ENCODE measurements at places on chromosomes 13 and 19.

- no peak for DNase-seq
Measured at GRCh38 chr13:85665286-85665685, 133.9 kb downstream of the SLITRK6 start.

DNA sequence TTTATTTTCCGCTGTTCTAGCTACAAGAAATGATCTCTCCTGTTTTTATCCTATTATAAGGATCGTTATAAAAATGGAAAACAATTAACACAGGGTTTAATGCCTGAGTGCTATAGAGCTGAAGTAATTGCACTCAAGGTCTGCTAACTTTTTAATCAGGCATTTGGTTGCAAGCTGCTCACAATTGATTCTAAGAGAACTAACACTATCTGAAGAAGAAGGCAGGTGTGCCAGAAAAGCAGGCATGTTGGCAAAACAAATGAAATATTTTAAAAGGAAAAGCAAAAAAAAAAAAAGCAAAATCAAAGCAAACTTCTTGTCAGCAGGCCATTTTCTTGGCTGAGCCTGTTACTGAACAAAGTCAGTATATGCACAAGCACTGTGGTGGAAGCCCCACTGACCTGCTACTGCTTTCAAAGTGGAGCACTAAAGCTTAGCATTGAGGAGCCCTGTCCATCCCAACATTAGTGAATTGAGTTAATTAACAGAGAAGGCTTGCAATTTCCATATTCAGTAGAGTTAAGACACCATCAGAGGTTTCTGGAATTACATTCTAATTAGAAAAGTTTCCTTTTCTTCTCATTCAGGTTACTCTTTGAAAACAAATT lies 574.2 kb downstream of the PCDH9 start:
- no peak for DNase-seq

- no peak for DNase-seq
Measured at GRCh38 chr19:30204721-30205120, 167.5 kb upstream of the ZNF536 start.

DNA sequence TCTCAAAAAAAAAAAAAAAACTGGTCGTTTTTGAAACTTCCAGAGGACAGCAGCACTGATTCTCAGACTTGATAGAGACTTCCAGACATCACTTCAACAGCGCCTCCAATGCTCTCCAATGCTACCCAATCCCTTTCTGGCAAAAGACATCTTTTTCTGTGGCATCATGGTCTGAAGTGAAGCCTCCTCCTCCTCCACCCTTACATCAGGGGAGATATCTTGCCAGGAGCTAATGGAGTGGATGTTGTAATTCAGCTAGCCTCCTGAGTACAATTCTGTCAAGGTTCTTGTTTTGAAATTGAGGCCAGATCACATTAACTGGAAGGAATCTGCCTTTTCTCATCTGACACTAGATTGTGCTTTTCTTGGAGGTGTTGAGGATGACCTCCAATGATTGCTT lies 24.2 kb downstream of the FXYD5 start:
- DNase-seq = no peak

DNA sequence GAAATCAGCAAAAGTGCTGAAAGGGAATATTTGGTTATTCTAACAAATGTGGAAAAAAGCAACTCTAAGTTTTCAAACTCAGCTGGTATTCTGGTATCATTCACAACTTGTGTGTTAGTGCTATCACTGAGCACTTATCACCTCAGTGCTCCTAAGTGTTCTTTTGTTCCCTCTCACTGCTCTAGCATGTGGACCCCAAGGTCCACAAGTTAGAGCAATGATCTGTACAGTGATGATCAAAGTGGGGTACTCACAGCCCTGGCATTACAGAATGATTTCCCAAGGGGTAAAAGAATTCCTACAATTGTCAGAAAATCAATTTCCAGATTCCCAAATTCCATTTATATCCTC lies 575.0 kb downstream of the DIAPH3 start:
- DNase-seq = no peak

GRCh38 chr19:34712395-34713261 lies 21.4 kb upstream of the ZNF181 start:
- peak; percentile 78 for DNase-seq

DNA sequence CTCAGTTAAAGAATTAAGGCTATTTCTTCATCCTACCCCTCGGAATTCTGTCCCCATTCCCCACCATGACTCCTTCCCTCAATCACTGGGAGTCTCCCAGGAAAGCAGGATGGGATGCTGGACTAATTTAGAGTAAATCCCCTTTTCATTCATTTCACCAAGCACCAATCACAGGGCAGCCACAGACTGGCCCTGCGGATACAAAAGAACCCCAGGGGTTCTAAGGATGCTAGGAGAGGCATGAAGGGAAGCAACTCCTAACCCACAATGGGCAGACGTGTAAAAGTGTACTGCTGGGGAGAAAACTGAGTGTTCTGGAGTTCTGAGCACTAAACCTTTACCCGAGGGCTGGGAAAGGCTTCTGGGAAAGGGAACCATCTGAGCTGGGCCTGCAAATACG lies 3.0 kb downstream of the PEPD start:
- DNase-seq = no peak

GRCh38 chr19:7982651-7983099 lies 22.8 kb downstream of the ELAVL1 start:
- no peak for DNase-seq

GRCh38 chr13:43185226-43185625 lies 161.8 kb downstream of the DNAJC15 start:
- peak; percentile 47 for DNase-seq

GRCh38 chr13:59458908-59459579 lies 704.7 kb downstream of the DIAPH3 start:
- no peak for DNase-seq

- peak; percentile 80 for DNase-seq
Measured at GRCh38 chr19:35206379-35206778, 22.2 kb downstream of the FAM187B start.

- peak; percentile 80 for DNase-seq
Measured at GRCh38 chr19:16066611-16067104, 9.6 kb upstream of the TPM4 start.

DNA sequence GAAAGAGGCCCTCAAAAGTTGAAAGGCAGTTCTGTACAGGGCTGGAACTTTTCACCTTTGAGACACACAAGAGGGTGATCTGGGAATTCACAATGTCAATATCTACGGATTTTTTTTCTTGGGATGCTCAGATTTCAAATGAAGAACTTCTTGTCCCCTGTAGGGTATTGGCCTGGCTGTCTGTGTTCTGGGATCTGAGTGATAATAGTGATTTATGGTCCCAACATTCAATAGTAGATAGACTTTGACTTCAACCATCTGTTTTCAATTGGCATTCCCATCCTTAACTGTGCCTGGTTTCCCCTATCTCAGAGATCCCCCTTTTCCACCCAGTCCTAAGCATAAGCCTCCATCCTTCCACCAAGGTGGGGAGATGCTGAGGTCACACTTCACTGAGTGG lies 274.1 kb downstream of the COG6 start:
- no peak for DNase-seq

- no peak for DNase-seq
Measured at GRCh38 chr13:111640006-111640405, 319.6 kb downstream of the TEX29 start.

DNA sequence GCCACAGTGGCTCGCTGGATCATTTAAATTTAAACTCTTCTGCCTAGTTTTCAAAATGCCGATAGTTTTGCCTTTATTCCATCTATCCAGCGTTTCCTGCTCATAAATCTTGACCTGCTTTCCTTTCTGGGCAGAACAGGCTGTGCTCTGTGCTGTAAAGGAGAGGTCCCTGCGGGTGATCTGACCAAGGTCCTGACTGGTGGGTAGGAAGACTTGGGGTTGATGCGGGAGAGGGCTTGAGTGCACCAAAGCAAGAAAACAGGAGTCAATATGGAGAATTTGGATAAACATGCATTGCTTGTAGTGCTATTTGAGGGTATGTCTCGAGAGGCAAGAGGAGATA lies 533.6 kb downstream of the MYO16 start:
- no peak for DNase-seq

DNA sequence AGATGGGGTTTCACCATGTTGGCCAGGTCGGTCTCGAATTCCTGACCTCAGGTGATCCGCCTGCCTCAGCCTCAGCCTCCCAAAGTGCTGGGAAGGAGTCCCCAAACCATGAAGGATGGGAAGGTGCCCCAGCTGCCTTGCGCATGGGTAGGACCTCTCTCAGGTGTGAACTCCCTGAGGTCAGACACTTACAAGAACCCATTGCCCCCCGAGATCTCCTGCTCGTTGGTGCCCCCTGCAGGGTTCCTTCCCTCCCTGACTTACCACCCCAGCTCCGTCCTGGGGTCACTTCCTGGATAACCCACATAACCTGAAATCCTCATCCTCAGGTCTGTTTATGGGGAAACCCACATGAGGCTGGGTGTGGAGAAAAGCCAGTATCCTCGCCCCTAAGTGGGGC lies 41.7 kb downstream of the UNC13A start:
- no peak for DNase-seq

GRCh38 chr13:40644838-40645604 lies 21.4 kb downstream of the FOXO1 start:
- DNase-seq = no peak

GRCh38 chr13:35411059-35411744 lies 65.3 kb downstream of the MAB21L1 start:
- no peak for DNase-seq

GRCh38 chr13:81089371-81090157 lies 748.6 kb upstream of the SPRY2 start:
- DNase-seq = no peak

DNA sequence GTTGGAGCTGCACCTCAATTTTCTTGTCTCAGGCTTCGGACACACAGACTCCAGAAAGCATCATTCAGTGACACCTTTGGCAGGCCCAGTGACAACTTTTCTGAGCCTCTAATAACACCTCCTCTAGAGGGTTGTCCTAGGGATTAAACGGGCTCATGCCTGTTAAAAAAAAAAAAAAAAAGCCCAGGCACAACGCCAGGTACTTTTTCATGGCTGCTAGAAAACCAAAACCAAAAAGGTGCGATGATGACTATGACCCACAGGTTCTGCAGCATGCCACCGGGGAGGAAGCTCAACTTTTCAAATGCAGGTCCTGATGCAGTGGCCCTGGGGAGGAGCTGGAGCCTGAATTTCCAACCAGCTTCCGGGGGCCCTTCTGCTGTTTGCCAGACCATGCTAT lies 184.2 kb downstream of the ABCC4 start:
- DNase-seq = peak; percentile 39

DNA sequence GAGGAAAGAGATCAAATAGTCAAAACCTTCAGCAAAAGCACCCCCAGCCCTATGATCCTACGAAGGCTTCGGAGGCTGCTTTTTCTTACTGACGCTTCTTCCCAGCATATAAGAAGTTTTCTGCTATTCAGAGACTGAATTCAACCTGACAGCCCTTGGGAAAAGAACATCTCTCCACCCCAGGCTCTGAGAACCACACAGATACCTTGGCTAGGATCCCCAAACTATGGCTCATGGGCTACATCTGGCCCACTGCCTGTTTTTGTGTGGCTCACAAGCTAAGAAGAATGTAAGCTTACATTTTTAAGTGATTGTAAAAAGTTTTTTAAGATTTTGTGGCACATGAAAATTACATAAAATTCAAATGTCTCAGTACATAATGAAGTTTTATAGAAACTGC lies 3.0 kb downstream of the SLC15A1 start:
- DNase-seq = no peak

GRCh38 chr19:42199440-42200115 lies 17.9 kb downstream of the DEDD2 start:
- peak; percentile 89 for DNase-seq

- DNase-seq = no peak
Measured at GRCh38 chr13:51603716-51604115, 19.5 kb downstream of the WDFY2 start.

GRCh38 chr13:24636776-24637175 lies 43.4 kb upstream of the ATP12A start:
- no peak for DNase-seq

- DNase-seq = no peak
Measured at GRCh38 chr13:85586422-85586831, 212.8 kb downstream of the SLITRK6 start.

DNA sequence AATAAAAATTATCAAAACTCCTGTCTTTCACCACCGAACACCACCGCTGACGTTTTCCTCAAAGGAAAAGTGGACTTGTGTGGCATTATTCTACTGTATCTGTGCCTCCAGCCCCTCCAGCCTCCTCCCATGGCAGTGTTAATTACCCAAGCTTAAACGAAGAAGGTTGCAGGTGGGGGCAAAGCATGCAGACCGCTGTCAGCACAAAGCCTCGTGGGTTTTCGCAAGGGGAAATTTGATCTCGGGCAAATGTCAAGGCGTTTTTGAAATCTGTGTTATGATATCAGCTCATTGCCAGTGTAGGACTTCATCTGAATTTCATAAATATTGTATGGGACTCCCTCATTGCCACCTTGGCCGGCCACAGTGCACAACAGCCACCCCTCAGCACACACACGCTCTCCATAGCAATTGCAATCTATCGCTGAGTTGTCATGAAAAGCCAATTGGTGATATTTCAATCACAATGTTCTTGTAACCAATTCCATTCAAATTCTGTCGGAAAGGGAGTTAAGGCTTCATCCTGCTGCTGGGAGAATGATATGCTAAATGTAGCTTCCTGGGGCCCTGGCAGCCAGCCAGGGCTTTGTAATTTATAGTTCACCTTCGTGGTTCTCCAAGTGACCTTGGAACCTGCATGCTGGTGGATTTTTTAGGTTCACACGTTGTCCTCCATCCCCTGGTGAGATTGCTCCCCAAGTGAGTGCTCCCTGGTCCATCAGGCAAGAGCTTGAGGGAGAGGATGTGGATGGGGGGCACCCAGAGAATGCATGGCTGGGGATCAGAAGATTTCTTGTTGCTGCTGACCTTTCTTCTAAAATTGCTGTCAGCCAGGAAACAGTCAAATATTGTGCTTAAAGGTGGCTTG lies 16.6 kb downstream of the CHST8 start:
- no peak for DNase-seq

GRCh38 chr19:47124937-47125668 lies 5.5 kb upstream of the SAE1 start:
- peak; percentile 71 for DNase-seq

- DNase-seq = peak; percentile 92
Measured at GRCh38 chr19:52690369-52691214, 44.3 kb downstream of the ZNF611 start.

GRCh38 chr19:38490861-38491260 lies 57.4 kb downstream of the RYR1 start:
- DNase-seq = no peak

- no peak for DNase-seq
Measured at GRCh38 chr13:113148940-113149503, 9.4 kb upstream of the PROZ start.

GRCh38 chr13:50236898-50237318 lies 221.7 kb downstream of the KCNRG start:
- DNase-seq = peak; percentile 87

GRCh38 chr19:9165261-9165660 lies 13.5 kb upstream of the OR7D2 start:
- DNase-seq = no peak

DNA sequence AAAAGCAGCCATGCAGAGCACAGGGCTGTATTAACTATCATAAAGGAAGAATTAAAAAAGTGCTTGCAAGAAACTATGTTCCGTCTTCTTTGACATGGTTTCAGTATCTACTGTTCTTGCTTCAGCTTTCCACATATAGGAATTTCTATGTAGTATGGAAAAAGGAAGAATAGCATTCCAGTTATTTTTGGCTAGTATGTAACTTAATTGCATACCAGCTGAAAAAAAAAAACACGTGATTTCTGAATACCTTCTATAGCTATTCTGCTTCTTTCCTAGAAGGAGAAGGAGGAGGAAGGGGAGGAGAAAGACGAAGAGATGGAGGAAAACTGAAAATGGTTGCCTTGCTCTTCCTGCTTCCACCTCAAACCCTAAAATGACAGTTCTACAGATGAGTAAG lies 619.0 kb downstream of the KCTD12 start:
- DNase-seq = no peak

Data from GM12865 (cell line).